DMS153 (cell line): ENCODE measurements at places on chromosomes 12 and 14.

- DNase-seq = no peak
Observed at GRCh38 chr12:69287556-69287955, 48.2 kb downstream of the CPSF6 start.

DNA sequence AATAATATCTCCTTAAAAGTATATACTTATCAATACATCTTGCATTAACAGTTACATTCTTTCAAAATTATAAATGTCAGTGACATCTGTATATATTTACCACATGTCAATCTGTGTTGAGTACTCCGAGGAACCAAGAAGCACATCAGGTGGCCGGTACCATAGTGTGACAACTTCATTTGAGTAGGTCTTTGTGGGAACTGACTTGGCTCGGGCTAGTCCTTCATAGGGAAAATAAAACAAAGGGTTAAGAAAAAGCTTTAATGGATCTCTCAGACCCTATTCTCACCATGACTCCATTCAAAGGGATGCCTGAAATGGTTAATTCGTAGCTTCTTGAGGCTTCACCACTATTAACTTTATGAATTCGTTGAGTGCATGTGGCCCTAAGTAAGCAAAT lies 94.9 kb downstream of the ELK3 start:
- DNase-seq = no peak

DNA sequence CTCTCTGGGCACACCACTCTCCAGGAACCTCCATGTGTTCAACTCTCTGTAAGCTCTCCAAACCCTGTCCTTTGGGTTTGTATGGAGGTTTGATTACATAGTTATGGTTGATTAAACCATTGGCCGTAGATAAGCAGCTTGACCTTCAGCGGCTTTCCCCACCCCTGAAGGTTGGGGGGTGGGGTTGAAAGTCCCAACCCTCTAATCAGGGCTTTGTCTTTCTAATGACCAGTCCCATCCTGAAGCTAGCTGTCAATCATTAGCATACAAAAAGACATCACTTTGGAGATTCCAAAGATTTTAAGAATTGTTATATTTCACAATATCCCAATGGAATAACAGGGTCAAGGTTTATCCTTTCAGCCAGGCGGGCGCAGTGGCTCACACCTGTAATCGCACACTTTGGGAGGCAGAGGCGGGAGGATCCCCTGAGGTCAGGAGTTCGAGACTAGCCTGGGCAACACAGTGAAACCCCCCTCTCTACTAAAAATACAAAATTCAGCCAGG lies 8.4 kb downstream of the FAM186A start:
- no peak for DNase-seq

- DNase-seq = no peak
Observed at GRCh38 chr14:29630566-29631160, 297.0 kb downstream of the PRKD1 start.

GRCh38 chr12:123494124-123494851 lies 36.3 kb downstream of the SNRNP35 start:
- no peak for DNase-seq

GRCh38 chr12:127257366-127257935 lies 1009.5 kb upstream of the TMEM132C start:
- DNase-seq = no peak

- no peak for DNase-seq
Observed at GRCh38 chr14:51724650-51725049, 72.9 kb downstream of the FRMD6 start.

DNA sequence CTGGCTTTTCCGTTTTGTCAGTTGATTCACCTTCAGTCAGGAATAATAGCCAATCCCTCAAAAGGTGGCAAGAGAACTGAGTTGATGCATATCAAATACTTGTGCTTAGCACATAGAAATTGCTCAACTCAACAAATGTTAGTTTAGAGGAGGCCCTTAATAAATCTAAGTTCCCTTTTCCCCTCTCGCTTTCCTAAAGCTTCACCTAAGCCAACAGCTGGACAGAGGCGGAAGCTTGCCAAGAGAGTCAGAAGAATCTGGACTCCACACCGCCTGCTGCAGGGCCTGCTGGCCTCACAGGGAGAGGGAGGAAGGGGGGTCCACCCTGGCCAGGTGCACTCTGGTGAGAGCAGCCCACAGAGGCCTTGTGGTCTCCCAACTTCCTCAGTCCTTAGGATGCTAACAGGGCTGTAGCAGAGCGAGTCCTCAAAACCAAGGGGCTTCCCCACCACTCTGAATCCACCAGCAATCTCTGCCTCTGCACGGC lies 213.1 kb downstream of the CHST11 start:
- no peak for DNase-seq

DNA sequence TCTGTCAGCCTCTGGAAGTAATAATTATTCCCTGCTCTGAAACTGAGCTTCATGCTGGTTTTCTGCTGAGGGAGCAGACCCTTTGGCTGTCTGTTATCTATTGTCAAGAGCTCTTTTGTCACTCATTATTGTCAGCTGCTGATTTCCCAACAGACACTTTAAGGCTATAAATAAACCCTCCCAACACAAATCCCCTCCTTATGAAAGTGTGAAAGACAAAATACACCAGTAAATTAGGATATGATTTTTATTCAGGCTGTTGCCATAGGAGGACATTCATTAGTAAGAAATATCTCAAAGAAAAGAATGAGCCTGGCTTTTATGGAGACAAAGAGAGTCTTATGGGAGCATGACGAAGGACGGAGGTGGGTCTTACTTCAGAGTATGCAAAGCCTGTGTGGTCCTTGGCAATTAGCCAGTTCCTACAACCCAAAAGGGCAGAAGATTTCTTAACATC lies 180.8 kb downstream of the CRADD start:
- no peak for DNase-seq

- DNase-seq = no peak
Observed at GRCh38 chr14:26845151-26845818, 247.5 kb upstream of the NOVA1 start.

DNA sequence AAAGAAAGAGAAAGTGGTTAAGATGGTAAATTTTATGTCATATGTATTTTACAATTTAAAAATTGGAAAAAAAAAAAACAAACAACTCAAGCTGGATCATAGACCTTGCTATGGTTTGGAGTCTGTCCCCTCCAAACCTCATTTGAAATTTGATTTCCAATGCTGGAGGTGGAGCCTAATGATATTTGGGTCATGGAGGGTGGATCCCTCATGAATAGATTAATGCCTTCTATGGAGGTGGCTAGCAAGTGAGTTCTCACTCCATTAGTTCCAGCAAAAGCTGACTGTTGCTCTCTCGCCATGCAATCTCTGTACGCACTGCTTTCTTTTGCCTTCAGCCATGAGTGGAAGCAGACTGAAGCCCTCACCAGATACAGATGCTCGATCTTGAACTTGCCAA lies 22.2 kb upstream of the AP4S1 start:
- no peak for DNase-seq

DNA sequence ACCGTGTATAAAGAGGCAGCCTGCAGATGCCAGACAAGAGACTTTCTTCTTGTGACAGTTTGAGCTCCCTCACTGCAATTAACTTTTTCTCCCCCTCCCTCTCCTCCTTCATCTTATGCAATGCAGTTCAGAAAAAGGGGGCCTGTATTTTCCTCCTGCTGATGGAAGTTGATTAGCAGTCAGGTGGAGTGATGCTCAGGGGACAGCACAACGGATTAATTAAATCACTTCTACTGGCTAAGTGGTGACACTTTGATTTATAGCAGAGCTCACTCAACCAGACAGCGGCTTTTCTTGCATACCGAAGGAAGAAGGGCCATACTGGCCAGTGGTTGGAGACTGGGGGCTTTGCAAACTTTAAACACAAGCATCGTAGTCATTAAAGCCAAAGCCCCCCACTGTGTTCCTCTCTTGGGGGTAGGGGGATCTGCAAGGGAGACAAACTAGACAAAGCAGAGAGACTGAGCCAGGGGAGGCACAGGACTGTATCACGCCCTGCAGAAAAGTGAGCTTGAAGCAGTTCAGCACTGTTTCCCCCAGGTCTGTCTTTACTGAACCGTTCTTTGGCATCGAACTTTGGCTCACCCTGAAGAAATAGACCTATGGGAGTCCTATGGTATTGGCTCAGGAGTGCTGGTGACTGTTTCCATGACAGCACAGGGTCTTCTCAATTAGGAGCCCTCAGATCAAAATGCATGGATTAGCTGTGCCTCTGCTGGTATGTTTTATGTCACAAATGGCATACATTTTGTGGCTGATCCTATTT lies 47.7 kb downstream of the SPRING1 start:
- no peak for DNase-seq

- DNase-seq = peak; percentile 2
Observed at GRCh38 chr12:63103494-63104131, 47.4 kb downstream of the AVPR1A start.

DNA sequence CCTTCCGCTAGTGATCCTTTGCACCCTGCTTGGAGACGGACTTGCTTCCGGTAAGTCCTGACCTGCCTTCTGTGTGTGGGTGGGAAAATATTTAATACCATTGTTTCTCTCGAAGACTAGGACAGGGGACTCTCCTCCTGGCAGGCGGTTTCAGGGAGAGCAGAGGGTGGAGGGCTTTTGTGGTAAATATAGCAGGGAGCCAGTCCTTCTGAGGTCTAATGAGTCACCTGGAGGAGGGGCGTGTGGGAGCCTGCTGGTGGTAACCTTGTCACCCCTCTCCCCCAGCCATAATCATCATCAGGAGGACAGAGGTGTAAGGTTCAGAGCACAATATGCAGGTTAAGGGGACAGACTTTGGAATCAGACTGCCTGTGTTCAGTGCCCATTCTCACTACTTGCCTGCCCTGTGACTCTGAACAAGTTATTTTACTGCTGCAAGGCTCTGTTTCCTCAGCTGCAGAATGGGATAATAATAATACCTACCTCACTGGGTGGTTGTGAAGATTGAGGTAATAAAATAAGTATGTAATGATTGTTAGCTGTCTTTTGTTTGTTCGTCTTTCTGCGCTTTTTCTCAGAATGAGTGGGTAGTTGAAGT lies 47.4 kb downstream of the SUSD6 start:
- peak; percentile 14 for DNase-seq

- DNase-seq = no peak
Observed at GRCh38 chr12:90826036-90826435, 128.9 kb downstream of the CCER1 start.

DNA sequence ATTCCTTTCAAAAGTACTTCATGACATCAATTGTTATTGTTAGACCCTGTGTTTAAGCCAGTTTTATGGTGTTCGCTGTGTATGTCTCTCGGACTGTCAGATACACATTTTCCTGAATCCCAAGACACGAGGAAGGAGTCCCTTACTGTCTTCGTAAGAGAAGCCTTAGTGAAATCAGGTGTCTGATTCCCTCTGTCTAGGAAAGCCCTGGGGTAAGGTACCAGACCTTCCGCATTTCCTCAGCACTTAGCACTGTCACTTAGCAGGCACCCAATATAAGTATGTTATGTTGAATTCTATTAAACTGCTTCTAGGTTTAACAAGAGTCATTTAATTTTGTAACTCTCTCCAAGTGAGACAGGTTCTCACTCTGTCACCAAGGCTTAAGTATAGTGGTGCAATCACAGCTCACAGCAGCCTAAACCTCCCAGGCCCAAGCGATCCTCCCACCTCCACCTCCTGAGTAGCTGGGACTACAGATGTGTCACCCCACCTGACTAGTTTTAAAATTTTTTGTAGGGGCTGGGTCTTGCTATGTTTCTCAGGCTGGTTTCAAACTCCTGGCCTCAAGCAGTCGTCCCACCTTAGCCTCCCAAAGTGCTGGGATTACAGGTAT lies 111.0 kb downstream of the BBS10 start:
- DNase-seq = no peak

DNA sequence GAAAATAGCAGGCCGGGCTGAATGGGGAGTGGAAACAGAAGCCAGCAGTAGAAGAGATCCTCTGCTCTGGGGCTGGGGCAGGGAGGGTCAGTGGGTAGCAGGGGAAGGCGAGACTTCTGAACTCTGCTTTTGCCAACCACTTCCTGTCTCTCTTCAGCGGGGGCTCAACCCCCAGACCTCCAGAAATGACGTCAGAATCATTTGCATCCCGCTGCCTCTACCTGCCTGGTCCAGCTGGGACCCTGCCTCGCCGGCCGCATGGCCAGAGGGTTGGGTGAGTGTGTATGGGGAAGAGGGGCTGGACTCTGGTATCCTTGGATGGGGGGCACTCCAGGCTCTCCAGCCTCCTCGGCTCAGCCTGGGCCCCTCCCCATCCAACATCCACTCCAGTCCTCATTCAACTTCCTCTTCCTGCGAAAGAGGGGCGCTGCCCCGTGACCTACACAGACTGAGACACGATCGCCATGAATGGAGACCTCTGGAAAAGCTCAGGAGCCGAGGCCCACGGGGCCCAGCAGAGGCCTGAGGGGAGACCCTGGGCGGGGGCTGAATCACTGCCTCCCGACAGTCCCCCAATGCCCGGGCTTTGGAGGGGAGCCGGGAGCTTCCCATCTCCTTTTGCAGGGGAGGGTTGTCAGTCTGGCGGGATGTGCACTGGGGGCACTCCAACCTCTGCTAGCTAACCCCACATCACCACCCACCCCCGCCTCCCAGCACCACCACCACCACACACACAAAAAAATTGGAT lies 458 bp upstream of the HOXC4 start:
- DNase-seq = no peak

- DNase-seq = no peak
Observed at GRCh38 chr12:83476695-83477690, 790.3 kb downstream of the TMTC2 start.

DNA sequence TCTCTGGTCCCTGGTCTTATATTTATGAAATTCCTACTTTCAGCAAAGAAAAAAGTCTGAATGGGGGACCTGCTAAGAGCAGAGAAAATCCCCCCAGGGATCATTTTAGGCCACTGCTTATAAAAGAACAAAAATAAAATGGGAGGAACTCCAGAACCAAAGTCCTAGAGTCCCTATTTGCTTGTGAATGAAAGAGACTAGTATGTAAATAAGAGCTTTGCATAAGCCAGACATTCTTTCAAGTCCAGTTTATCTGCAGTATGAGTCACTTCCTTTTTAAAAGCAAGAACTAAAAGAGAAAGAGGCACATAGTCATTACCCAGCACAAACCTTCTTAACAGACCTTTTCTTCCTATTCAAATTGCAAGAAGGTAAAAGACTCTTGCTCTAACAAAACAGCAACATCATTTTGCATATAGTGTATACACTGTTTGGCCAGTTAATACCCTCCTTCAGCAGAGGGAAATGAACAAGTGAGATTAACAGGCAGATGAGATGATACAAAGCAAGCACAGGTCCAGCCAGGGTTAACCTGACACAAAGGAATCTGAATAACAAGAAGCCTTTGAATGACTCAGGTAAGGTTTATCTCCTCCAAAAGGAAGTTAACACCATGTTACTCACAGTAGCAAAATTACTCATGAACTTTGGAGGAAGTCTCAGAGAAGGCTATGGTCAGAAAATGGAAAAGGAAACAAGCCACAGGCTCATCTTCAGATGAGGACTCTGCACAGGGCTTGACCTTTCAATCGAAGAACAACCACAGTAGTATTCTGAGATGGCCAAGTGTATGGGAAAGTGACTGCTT lies 87.3 kb downstream of the PHLDA1 start:
- DNase-seq = peak; percentile 17

GRCh38 chr12:57182918-57183575 lies 33.5 kb upstream of the NXPH4 start:
- peak; percentile 48 for DNase-seq

DNA sequence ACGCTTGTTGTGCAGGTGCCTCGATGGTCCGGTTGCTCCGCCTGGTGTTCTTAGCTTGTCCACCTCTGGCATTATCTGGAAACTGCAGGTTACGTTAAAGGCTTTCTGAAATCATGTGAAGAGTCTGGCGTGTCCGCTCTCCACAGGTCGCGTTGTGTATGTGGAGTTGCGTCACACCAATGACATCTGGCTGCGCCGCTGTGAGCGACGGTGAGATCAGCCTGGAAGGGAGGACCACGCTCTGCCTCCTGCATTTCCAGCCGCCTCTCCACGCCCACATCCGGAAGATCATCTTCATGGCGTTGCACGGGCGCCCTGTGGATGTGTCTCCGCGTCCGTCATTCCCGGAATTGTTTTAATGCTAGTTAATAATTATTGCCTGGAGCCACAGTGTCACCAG lies 50.6 kb upstream of the GALNT9 start:
- DNase-seq = peak; percentile 63
